ENCODE measurements at places on chromosomes 7 and 10.

DNA sequence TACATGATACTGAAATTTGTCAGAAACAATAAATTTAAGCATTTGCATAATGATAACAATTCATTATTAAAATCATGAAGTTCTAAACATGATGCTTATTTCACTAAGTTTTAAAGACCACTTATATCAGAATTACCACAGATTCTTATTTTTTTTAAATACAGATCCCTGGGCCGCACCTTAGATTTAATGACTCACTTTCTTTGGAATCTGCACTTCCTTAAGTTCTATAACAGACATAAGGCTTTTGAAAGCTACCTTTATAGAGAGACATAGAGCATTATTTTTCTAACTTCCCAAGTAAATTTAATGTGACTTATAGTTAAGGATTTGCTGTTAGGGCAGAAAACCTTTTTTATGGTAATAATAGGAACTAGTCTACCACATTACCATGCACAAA is 214.9 kb downstream of the IPMK start:
- DNase-seq, result no peak

DNA sequence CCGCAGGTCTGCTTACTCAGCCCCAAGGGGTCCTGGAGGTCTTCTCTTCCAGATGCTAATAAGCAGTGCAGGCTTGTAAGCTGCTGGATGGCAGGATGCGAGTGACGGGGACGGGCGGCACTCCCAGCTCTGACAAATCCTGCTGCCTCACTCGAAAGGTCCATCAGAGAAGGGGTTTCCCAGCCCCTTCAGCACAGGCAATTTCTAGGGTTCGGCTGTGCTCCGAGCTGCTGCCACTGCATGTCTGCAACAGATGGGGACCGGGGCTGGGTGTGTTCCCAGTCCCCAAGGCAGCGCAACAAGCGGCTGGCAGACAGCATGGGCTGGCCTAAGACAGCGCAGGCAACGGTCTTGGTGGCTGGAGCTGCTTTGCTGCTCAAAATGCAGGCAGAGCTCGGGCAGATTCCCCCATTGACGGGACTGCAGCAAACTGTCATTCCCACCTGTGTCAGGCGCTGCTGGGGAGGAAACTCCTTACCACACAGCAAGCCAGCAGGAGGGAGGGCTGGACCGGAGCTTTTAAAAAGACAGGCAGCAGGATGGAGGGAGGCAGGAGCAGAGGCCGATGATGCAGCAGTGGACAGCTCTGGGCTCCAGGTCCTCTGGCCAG is 62.4 kb downstream of the PRKAG2 start:
- no peak for DNase-seq

DNA sequence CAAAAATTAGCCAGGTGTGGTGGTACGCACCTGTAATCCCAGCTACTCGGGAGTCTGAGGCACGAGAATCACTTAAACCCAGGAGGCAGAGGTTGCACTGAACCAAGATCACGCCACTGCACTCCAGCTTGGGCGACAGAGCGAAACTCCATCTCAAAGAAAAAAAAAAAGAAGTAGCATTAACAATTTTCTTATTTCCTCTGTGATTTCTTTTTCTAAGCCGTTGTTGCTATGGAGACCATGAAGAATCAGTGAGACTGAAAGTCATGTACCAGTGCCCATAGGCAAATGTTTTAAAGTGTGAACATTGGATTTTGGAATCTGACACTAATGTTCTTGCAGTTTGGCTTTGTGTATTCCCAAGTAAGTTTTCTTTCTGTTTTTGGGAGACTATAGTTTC is 18.4 kb upstream of the MAP3K8 start:
- no peak for DNase-seq

GRCh38 chr10:35517431-35518181 is 87.5 kb upstream of the GJD4 start:
- no peak for DNase-seq

- DNase-seq, result no peak
Measured at GRCh38 chr7:14905764-14906163, 3.2 kb upstream of the DGKB start.

GRCh38 chr10:51640120-51640819 is 59.1 kb downstream of the CSTF2T start:
- DNase-seq, result no peak

DNA sequence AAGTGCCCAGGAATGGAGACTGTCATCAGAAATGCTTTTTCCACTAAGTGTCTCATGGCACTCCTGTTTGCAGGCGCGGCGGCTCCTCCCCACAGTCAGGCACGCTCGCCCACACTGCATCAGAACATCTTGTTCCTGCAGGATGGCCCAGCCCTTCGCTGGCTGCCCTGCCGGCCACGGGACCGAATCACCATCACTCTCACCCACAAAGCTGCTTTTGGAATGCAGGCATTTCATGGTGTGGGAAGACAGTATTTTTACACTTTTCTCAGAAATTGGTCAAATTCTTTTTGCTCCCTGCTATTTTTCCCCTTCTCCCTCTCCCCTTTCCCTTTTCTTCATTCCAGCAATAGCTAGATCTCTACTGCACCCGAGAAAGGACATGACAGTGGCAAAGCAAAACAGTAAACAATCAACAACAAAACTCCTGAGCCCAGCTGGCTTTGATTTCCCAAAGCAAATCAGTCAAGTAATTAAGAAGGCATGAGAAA is 176.1 kb upstream of the TNS3 start:
- no peak for DNase-seq

- no peak for DNase-seq
Measured at GRCh38 chr7:159192725-159193453, 48.2 kb upstream of the VIPR2 start.

GRCh38 chr7:148807436-148807835 is 76.7 kb downstream of the EZH2 start:
- no peak for DNase-seq

DNA sequence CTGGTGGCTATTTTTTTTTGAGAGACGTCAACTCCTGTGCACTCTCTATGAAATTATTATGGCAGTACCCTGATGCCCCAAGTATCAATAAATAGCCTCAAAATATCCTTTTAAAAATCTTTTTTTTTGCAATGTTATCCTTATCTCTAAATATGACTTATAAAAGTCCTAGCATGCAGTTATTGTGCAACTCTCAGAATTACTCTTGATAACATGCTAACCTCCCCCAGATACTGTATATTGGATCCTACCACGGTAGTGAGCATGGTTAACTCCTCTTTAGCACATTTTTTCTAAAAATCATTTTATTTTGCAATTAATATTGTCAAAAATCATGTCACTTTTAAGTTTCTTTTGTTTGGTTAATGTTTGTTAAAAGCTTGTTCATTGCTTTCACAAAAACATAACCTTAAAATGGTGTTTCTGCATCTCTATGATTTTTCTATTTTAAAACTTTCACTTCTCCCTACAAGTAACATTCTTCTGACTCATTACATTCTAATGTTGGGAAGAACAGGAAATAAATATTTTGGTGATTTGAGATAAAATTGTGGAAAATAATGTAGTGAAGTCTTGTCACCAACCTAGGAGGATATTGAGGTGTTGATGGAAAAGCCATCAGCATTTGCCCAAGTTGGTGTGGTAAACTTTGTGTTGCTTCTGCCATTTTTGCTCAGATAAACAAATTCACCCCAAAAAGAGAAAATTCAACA is 42.1 kb upstream of the ADRA2A start:
- no peak for DNase-seq

- DNase-seq, result no peak
Measured at GRCh38 chr10:2979306-2979705, 88.0 kb upstream of the PFKP start.

DNA sequence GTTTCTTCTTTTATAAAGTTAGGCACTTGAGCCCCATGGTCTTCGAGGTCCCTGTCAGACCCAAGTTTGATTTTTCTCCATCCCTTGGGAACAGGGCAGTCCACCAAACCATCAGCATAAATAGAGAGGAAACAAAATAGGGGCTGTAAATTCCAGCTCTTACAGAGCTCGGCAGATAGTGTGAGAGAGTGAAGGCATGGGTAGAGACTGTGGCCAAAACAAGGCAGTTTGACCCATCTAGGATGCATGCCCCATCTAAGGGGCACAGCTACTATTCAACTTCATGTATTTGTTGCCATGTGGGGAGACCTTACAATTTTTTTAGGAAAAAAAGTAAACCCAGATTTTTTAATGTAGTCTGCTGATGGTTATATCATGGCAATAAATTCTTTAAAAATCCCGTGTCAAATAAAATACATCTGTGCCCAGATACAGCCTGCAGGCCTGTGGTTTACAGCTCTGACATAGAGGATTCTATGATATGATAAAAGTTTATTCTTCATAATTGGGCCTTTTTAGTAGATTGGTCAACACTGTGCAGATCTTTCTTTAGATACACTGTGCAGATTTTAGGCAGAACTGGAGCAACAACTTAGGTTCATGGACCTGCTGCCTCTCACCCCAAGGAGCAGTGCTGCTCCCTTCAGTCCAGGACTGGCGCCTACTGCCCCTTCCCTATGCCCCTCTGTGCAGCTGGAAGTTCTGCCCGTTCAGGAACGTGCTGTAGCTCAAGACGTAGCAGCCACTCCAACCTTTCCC is 5.3 kb downstream of the PPP1R3C start:
- DNase-seq, result no peak

- DNase-seq, result no peak
Measured at GRCh38 chr10:69472544-69472943, 21.3 kb downstream of the TSPAN15 start.

DNA sequence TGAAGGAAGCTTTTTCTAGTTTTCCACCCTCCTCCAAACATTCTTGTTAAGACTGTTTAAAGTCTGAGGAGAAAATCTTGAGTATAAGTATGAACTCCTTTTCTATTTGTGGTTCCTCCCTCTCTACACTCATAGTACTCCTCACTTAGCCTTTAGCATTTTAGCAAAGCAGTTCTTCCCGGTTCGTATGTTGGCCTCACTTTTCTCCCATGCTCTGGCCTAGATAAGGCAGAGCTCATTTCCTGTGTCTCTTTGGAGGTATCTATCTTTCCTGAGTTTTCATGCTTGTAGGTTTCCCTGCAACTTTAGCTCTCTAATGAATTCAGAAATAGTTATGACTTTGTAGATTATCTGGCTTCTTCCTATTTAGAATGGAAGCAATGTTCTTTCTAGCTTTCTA is 5.9 kb upstream of the OR2F1 start:
- DNase-seq, result no peak

DNA sequence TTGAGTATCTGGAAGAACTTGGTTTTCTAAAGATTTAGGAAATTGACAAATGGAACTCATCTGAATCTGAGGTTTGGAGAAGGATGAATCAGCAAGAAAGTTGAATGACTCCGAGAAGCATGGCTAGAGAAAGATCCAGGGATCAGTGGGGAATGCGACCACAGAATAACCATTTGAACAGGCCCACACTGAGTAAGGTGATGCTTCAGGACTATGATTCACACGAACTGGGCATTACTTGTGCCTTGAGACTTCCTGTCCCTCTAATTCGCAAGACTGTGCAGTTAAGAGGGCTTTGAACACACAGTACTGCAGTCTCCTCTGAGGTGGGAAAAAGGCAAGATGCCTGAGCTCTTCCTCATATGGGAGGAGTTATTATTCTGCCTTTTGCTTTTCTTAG is 395.5 kb upstream of the POM121L12 start:
- DNase-seq, result no peak

- no peak for DNase-seq
Measured at GRCh38 chr7:118902600-118902999, 678.1 kb downstream of the ANKRD7 start.

DNA sequence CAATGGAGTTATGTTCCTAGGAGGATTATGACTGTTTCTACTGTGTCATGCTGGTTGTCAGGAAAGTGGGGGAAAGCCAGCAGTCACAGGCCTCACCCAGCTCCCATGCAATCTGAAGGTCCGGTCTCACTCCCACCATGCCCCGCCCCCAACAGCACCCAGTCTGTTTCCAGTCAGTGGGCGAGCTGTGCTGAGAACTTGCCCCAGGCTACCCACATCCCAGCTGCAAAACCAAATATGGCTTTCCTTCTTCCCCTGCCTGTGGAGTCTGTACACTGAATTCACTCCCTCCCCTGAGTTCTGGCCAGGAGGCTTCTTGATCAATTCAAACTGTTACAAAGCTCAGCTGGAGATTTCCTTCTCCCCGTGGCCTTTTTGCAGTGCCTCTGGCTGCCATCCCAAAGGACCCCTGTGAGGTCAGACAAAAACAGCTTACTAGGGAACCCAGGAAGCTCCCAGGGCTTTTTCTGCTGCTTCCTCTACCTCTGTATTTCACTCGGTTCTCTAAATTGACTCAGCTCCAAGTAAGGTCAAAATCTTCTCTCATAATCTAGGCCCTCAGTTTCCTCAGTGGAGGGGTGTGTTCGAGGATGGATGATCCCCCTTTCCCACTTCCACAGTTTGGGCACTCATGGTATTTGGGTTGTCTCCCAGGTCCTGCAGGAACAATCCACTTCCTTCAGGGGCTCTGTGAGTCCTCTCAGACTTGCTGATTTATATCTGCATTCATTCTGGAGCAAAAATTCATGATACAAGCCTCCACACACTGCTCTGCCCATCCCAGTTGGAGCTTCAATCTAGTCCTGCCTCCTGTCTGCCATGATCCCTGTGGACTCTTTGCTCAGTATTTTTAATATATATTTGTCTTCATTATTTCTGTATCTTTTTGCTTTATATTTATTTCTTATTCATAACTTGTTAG is 205.5 kb downstream of the SEMA3D start:
- DNase-seq, result no peak

- DNase-seq, result no peak
Measured at GRCh38 chr7:118478931-118479330, 254.4 kb downstream of the ANKRD7 start.

- DNase-seq, result no peak
Measured at GRCh38 chr10:80276335-80276734, 13.1 kb downstream of the MAT1A start.

- no peak for DNase-seq
Measured at GRCh38 chr10:48461623-48462481, 143.0 kb downstream of the ARHGAP22 start.

DNA sequence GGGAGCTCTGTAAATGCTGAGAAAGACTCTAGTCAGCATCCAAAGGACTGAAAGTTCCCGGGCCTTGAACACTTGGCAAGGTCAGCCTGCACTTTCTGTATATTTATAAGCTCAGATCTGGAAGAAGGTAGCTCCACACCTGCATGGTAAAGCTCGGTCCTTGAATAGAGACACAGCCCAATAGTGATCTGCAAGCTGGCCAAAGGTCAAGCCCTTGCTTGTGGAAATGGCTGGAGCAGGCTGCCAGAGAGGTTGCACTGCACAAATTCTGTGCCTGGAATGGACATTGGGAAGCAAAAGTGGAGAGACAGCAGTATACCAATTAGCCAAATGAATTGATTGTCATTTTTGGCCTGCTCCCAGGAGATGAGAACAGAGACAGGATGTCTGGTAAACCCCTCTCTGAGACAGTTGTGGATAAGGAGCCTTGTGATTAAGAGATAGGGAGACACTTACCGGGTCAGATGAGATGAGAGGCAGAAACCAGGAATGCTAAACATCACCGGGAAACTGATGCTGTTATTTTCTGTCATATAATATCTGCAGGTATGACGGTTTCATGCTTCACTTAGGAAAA is 8.0 kb upstream of the FRA10AC1 start:
- no peak for DNase-seq

GRCh38 chr10:58048936-58049335 is 218.8 kb downstream of the IPMK start:
- DNase-seq, result no peak

Data from stimulated activated CD8-positive, alpha-beta memory T cell treated with anti-CD3 and anti-CD28 coated beads, Interleukin-12 subunit alpha, Interleukin-12 subunit beta, amount 100 ng/mL, for 1 hour (primary cell).